Cerebellar cortex (tissue), 1 donor: ENCODE measurements at places on chromosomes 1 and 21.

DNA sequence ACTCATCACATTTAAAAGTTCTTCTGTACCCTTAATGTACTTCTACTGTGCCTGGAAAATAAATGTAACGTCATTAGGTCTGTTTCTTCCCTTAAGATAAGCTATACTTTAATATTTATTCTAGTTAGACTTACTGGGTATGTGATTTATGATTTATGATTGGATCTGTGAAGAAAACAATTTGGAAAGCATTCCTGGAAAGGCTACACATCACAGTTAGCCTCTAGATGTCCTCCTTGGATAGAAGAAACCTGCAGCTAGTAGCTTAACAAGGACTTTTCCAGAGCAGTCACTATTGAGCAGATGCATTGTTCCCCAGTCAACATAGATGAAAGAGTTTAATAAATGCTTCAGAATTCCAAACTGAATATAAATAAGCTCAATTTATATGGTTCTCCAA is 22.2 kb upstream of the ABL2 start:
- DNase-seq = peak; percentile 60

DNA sequence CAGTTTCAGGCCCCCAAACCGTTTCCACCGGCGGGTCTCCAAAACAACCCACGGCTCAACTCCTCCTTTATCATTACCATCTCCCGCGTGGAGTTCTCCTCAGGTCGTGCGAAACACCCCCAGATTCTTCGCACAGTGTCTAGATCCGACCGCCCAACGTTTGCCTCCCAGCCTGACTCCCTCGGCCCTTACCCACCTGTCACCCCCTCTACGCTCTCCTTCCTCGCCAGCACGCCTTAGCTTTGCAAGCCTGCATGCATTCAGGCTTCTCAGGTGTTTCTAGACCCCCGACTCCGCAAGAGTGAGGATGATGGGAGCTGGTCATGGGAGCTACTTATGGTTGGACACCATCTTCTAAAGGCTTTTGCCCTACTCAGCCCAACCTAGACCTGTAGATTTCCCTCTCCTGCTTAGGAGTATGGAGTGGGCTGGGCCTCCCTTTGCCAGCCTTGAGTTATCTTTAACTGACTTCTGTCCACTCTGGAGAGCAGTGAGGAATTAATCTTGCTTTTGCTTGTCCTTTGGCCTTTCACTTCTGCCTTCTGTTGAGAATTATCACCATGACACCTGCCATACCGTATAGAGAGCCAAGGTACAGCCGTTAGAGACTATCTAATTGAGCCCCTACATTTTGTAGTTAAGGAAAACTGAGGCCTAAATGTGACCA is 865 bp downstream of the ATP5IF1 start:
- DNase-seq = peak; percentile 23

- DNase-seq = no peak
These were observed 239.8 kb downstream of the USH2A start for GRCh38 chr1:216183454-216183853.

GRCh38 chr1:236137285-236137852 is 5.0 kb upstream of the GPR137B start:
- no peak for DNase-seq

GRCh38 chr1:11940260-11940921 is 5.9 kb downstream of the PLOD1 start:
- DNase-seq = peak; percentile 24

DNA sequence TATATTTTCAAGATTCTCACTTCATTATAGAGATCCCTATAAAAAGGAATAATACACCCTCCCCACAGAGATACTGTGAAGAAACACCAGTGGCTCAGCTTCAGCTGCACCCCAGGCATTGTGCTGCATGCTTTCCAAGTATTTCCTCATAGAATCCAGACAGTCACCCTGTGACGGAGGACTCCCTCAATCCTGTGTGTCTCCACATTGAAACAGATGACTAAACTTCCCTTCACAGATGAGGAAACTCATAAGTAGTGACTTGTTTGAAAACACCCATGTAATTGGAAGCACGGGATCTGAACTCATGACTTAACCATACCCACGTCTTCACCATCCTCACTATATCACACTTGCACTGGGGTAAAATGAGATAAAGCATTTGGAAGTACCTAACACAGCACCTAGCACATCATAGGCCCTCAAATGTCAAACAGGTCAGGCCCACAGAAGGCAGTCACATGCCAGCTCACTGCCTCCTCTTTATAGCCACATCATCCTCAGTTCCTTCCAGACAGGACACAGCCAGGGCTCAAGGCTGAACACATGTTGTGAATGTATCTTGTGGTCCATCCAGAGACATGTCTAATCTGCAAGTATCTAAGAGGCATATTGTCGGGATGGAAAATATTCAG is 55.2 kb downstream of the GPR161 start:
- no peak for DNase-seq

- no peak for DNase-seq
These were observed 11.8 kb upstream of the MMEL1 start for GRCh38 chr1:2644591-2645101.

- no peak for DNase-seq
These were observed 18.2 kb downstream of the GRIK3 start for GRCh38 chr1:37016121-37016520.

DNA sequence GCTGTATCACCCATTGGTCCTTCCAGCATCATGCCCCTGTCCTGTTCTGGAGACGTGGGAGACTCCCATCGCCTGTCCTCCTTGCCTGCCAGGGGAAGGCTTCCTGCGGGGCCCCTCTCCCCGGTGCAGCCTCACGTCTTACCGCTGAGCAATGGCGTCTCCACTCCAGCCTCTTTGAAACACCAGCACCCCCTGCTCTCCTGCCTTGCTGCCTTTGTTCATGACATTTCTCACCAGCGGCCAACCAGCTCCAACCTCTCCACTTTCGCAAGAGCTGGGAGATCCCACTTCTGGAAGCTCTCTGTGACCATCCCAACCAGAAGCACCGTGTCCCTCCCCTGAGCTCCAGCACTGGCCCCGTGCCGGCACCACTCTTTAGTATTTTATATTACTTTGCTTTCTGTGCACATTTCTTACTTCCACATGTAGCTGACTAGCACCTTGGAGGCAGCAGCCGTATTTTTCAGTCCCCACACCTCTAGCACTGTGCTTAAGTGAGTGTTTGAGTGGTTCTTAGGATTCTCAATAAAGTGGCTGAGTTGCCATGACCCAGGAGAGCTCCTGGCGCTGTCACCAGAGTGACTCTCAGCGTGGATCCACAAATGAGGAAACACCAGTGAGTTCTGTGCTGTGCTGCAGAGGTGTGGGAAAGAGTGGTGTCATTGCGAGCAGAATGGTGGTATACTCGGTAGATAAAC is 83.5 kb downstream of the ATP5PO start:
- DNase-seq = no peak

DNA sequence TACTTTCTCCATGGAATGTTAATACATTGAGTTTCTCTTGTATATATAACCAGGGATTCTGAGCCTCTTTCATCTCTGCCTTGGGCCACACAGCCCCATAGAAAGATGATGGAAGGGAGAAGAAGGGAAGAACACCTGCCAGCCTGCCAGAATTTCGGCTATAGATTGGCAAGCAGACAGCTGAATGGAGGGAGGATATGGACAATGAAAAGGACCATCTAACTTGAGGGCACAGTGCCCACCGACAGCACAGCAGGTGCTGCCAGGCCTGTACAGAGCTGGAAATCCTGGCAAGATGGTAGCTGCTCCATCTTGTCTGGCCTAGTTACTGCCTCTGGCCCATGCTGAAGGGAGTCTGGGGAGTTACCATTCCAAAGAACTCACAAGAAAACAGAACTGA is 244.3 kb downstream of the FGGY start:
- peak; percentile 79 for DNase-seq

- no peak for DNase-seq
These were observed 146.1 kb downstream of the SPATA46 start for GRCh38 chr1:162230517-162230916.

GRCh38 chr1:6041432-6042062 is 4.1 kb upstream of the KCNAB2 start:
- DNase-seq = peak; percentile 17

DNA sequence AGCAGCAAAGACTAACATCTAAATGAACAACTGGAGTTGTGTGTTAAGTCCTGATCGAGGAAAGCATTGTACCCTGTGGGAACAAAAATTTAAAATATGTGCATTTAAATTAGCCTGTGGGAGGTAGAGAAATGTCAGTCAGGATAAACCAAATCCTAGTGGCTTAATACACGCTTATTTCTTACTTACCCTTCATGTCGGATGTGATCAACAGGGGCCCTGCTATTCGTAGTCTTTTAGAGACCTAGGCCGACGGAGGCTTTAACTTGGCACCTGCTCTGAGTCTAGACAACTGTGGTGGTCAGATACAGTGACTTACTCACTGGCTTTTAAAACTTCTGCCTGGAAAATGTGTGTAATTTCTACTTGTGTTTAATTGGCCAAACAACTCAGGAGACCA is 10.2 kb downstream of the GSTM3 start:
- DNase-seq = no peak

DNA sequence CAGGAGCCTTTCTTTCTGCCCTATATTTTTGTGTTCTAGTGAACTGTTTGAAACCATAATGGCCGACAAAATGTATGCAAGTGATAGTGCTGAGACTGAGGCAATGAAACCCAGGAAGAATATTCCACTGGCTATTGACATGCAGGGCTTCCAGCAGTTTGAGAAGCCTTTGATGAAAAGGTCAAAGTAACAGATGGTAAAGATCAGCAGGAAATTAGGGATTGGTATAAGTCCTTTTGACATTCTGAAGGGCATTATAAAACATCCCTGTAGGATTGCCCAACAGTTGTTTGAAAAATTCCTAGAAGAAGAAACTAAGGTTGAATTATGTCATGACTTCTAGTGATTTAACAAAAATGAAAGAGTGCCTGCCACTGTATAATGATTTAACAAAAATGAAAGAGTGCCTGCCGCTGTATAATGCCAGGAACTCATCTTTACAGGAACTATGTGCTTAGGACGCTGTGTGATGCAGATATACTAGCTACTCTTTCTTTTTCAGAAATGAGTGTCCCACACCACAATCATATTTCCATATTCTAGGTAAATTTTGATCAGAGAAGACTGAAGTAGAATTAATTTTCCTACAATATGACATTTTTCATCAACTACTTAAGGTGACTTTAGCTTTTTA is 283.9 kb upstream of the ST6GALNAC5 start:
- no peak for DNase-seq

- DNase-seq = no peak
These were observed 83.6 kb upstream of the RGS1 start for GRCh38 chr1:192491804-192492554.

- no peak for DNase-seq
These were observed 17.4 kb downstream of the CNST start for GRCh38 chr1:246583448-246584185.

GRCh38 chr1:82507011-82507410 is 706.3 kb downstream of the ADGRL2 start:
- DNase-seq = no peak

DNA sequence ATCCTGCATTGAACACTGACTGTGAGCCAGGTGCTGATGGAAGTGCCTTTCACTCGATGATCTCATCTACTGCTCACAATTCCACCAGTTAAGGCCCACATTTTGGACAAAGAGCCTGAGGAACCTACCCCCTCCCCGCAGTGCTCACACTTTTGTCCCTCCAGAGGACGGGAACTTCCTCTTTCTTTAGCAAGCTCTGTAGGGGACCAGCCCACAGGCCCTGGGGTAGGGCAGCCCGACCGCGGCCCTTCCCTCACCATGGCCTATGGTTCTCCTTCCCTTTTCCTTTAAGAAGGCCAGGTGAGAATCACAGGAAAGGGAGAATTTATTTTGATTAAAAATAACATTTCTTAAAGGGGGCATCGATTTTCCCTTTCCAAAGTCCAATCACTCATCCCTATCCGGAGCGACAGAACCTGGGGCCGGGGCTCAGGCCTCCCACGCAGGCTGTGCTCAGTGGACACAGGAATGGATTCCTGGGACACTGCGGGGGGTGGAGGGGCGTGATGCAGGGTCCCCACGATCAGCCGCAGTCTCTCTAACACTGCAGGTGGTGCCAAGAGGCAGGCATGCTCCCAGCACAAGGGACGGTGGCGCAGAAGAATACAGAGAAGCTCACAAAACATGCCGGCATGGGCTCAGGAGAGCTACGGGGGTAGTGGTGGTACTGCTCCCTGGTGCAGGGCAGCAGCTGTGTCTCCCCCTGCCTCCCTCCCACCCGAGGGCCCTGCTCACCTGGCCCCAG is 8.9 kb upstream of the KCNE1 start:
- no peak for DNase-seq

- DNase-seq = no peak
These were observed 272.5 kb upstream of the LRRC7 start for GRCh38 chr1:69295265-69295664.

DNA sequence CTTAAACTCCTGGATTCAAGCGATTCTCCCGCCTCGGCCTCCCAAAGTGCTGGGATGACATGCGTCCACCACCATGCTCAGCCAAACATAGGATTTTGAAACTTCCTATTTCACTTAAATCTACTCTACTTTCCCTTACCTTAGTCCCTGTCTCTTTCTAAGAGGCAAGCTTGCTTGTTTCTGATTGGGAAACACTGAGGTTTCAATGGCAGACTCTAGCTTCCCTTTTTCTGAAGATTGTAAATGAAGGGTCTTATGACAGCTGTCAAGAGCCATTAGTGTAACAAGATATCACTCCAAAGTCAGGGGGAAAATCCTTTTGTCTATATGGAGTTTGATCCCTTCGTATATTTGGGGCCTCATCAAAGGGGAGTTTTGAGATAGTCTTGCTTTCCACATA is 23.5 kb upstream of the LMO4 start:
- no peak for DNase-seq

DNA sequence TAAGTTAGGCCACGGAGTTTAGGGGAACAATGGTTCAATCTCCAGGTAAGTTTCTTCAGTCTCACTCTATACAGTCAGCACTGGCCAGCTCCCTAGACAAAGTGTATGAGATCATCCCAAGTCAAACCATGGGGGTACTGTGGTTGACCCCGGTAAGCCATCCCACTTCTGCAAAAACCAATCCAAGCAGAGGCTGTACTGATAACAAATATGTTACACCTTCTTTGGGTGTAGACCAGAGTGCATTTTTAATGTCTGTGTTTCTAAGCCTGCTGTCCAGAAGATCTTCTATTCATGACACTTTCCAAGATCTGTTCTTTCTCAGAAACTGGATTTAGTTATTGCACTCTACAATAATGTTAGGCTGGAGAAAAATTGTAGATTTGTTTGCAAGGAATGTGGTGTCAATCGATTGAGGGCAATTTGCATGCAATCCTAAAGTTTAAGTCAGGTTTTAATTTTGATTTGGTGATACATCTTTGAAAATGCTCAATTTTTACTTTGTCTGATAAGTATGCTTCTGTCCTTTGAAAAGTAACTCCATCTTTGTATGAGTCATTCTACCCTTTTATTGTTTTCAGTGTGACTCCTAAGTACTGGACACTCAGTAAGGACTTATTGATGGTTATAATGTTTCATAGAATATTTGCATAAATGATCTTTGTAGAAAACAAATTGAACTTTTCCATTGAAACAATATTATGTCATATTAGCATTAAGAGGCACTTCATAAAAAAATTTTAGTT is 152.4 kb downstream of the HLX start:
- no peak for DNase-seq
